Gastroesophageal sphincter (tissue), 4 donors: ENCODE measurements at places on chromosomes 12 and 14. TPM values are rescaled to one million over a fixed set of nuclear protein-coding genes. Genes with fewer than 3 reads are reported as not detected.

ABCD2 gene
- 2.6 TPM for total RNA-seq

PAPLN gene
- total RNA-seq, result 13.4 TPM

DNA sequence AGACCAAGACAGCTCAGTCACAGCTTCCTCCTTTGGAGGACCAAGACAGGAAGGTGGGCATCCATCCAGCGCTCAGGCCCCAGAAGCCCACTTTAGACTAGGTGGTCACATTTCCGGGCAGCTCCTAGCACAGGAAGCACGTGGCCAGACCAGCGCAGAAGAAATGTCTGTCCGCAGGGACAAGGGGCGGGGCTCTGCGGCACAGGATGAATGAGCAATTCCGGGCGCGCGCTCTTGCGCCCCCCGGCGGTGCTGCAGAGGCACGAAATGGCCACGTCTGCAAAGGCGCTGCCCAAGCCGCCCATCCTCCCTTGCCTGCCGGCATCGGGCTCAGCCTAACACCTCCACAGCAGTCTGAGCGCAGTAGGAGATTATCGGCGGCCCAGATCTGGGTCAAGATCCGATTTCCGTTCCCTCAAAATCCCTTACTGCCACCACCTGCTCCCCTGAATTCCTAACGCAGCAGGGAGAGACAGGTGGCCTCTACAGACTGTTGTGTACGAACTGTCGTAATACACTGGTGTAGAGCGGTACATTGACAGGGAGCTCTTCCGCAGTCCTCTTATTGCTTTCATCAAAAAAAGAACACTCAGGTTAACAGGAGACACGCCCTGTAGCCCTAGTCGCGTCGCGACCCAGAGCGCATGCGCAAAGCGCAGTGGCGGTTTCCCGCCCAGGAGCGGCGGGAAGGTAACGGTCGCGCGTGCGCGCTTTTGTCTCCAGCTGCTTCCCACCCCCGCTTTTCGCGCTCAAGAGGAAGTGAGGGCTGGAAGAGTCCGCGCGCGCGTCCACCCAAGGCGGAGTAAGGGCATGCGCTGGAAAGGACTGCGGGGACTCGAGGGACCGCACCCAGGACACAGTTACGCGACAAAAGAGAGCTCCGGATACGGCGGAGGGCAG lies 794 bp downstream of the TUBA1B start:
- ATAC-seq, result peak; percentile 80

DNA sequence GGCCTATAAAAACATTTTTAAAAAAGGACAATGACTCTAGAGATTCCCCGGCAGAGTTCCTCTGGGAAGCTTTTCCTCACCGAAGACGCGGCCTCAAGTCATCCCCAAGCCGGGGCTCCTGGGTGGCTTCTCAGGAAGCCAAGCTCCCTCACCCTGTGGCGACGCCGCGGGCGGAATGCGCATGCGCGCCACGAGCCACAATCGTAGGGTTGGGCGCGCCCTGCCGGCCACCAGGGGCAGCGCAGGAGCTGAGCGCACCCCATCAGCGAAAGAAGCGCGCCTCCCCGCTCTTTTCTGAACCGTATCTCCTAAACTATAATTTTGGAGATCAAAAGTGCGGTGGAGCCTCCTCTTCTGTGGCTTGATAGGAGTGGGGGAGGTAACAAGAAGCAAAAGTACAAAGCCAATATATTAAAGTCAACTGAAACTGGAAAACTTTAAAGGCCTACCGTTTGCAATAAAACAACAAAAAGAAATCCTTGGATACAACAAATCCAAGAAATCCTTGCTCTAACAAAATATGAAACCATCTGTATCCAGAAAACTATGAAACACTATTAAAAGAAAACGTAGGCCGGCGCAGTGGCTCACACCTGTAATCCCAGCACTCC lies 17.4 kb upstream of the CHFR start:
- ATAC-seq, result peak; percentile 26

- ATAC-seq, result no peak
These were observed 732 bp upstream of the ARF3 start for GRCh38 chr12:48958049-48958388.

VRTN gene
- total RNA-seq, result not detected

GRCh38 chr12:114685869-114686268 lies 1.9 kb upstream of the TBX3 start:
- ATAC-seq, result no peak

GRCh38 chr12:94329366-94329765 lies 130.3 kb downstream of the CEP83 start:
- no peak for ATAC-seq

- no peak for ATAC-seq
These were observed 50.9 kb upstream of the CPNE8 start for GRCh38 chr12:38956337-38956736.

DNA sequence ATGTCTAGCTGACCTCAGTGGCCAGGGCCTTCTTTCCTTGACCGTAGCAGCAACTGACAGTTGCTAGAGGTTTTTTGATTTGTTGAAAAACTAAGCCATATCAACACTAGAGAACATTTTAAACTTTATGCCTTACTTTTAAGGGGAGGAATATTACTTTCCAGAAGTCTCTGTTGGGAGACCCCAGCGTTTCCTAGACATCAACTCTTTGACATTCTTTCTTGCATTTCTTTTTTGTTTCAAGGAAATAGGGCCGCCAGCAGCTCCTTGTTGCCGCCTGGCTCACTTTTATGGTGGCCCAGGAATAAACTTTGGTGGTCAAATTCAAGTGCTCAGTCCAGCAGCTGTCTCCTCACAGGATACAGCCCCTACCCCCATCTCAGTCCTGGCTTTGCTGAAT lies 2.5 kb upstream of the HOXC11 start:
- no peak for ATAC-seq

CMAS gene
- total RNA-seq, result 30.8 TPM

DNA sequence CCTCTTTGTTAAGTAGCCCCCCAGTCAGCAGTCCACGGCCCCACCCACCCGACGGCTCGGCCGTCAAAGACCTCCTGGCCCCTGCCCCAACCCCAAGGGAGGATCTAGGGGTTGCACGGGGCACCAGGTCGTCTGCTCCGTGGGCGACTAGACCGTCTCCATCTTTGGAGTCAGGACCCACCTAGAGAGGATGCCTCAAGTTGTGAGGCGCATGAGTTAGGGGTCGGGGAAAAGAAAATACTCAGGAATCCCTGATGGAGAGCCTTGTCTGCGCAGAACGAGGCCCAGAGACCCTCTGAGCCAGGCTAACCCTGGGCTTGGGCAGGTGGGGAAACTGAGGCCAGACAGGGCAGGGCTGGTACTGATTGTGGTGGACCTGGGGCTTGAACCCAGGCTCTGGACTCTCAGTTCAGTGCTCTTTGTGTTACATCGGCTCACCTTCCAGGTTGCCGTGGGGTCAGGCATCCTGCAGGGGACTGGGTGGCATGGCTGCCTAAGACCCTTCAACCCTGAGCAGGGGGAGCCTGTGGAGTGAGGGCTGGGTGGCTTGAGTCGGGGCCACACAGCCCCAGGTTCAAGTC lies 839 bp downstream of the OTUB2 start:
- ATAC-seq, result no peak

DNA sequence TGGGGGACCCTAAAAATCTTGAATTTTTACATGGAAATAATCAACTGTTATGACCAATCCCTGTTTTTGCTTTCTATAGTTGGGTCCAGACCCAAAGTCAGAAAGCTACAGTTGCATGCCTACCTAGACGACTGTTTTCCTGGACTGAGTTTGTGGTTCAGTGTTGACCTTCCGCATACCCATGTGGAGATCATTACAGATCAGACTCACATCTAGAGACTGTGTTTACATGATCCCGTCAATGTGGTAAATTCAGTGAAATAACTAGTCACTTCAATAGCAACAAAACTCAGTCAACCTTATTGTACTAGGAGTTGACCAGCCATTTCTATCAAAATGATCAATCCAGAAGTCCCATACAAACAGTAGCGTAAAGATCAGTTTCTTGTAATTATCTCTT lies 257.6 kb downstream of the EGLN3 start:
- no peak for ATAC-seq

- ATAC-seq, result no peak
These were observed 113.6 kb downstream of the ALX1 start for GRCh38 chr12:85393606-85394005.

SLCO1B3 gene
- 0.35 TPM for total RNA-seq
